ENCODE measurements at places on chromosomes 13 and 19.
A peak's percentile ranks its signal among the peaks of the same experiment; 100 is the strongest.

- ATAC-seq, result no peak
Observed at GRCh38 chr13:41289463-41289881, 21.6 kb upstream of the NAA16 start.

DNA sequence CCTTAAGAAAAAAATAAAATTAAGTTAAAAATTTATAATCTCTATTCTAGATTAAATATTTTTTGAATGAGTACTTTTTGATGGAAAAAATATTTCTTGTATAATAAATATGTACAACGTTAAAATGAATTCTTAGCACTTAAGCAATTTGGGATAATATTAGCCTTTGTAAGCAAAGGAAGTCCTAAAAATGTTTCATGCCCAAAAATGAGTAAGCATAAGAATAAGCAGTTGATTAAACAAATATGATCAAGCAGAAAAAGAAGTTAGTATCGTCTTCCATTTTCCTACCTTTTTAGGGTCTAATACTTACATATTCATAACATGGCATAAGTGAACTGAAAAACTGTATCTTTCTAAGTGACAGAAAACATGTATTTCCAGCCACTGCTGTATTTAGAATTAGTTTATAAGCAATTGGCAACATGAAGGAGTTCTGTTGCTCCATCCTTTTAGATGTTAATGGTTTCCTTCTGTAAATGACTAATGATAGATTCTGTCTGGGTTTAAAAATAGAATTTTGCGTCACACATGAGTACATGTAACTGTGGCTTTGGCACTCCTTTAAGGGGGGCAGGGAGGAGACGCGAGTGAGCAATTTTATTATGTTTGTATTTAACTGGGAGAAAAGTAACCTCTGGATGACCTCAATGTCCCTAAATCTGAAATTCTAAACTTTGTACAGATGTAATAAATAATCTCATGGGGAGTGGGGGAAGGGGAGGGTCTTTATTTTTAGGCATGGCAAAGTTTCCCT is 237.4 kb downstream of the RGCC start:
- ATAC-seq, result peak; percentile 80

GRCh38 chr19:47226426-47227351 is 4.3 kb downstream of the BBC3 start:
- ATAC-seq, result peak; percentile 4

- ATAC-seq, result no peak
Observed at GRCh38 chr19:359653-359925, 15.0 kb upstream of the MIER2 start.
